ENCODE measurements at places on chromosomes 12 and 14.

DNA sequence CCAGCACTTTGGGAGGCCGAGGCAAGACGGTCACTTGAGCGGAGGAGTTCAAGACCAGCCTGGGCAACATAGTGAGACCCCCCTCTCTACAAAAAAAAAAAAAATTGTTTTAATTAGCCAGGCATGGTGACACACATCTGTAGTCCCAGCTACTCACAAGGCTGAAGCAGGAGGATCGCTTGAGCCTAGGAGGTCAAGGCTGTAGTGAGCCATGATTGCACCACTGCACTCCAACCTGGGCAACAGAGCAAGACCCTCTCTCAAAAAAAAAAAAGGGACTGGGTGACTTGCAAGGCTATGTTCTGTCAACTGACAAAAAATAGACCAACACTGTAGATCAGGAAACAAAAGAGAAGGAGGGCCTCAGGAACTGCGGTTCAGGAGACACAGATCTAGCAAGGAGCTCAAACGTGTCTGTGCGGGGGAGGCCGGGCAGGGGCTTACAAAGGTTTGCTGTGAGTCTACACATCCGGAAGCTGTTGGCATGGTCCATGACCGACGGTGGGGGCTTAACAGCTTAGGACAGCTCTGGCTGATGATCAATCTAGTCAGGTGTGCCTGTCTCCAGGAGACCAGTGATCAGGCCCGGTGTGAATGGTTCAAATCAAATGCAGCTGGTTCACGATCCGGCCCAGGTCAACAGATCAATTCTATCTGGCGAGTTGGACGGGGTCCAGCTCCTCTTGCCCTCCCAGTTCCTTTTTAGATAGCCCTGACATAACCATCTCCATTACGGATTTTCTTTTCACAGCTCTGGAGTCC is 31.7 kb upstream of the INF2 start:
- peak; percentile 41 for DNase-seq

DNA sequence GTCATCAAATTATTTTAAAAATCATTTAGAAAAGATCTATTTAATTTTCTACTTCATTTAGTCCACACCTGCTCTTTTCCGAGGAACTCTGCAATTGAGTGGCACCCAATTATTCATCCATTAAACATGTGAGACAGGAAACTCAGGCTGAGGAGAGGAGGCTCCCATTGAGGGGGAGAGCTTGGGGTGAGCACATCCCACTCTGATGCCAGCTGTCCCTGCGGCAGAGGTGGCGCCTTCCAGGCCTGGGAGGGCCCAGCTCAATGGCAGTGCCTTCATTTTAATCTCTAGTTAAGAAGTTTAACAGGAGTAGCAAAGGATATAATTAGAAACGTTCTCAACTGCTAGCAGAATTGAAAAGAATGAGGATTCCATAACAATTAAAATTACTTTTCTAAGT is 92.0 kb downstream of the ITPR2 start:
- no peak for DNase-seq

DNA sequence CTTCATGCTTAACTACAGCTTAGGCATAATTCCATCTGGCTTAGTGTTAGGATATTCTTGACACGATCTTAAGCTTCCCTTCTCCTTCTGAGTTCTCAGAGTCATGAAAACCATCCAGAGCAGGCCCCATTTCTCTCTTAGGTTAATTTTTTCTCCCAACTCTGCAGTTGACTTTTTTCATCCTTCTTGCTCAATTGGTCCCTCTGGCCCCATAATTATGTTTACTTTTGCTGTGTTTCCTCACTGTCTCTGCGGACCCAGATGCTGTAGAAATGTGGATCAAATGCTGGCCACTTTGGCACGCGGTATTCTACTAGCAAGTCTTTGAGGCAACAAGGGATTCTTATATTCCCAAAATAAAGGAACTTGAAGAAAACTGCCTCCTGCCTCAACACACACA is 9.5 kb downstream of the TMEM132C start:
- no peak for DNase-seq

DNA sequence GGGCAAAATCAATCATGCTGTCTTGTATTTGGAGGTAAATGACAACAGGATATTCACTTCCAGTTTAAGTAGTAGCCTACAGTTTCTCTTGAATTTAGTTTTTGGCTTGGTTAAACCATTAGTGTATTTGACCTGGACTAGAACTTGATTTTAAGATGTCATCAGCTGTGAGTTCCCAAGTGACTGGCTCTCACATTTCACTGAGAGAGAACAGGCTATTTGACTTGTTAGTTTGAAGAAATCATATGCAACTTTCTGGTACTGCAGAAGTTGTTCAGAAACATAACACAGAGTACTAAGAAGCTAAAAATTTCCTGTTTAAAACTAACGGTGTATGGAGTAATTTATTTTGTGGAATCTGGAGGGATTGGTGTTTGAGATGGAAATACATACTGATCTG is 22.3 kb downstream of the MNAT1 start:
- DNase-seq, result no peak

GRCh38 chr14:90582166-90582565 is 185.3 kb downstream of the CALM1 start:
- DNase-seq, result no peak

DNA sequence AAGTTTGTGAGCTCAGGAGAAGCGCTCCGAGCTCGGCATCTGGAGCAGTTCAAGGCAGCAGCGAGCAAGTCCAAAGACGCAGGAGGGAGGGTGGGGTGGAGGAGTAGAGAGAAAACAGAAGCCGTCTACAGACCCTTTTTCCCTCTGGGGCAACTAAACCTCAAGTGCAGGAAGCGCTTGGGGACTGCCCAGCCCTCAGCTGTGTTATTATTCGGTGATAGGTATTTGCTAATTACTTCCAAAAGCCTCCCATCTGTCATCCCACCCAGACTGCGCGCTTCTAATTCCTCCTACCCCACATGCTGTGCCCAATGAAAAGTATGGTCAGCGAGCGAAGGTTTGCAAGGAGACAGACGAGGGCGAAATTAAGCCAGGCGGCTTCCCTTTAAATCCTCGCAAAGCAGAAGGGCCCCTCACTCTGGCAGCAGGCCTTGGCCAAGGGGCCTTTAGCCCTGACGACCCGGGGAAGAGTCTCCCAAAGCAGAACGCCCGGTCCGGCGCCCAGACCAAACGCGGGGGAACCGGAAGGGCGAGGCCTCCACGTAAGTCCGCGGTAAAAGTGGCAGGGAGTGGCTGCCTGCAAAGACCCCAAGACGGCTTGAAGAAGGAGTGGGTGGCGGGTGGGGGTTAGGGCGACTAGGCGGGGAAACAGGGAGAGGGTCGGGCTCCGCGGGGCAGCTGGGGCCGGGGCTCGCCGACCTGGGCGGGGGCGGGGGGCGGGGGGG is 507 bp upstream of the CD9 start:
- DNase-seq, result no peak

DNA sequence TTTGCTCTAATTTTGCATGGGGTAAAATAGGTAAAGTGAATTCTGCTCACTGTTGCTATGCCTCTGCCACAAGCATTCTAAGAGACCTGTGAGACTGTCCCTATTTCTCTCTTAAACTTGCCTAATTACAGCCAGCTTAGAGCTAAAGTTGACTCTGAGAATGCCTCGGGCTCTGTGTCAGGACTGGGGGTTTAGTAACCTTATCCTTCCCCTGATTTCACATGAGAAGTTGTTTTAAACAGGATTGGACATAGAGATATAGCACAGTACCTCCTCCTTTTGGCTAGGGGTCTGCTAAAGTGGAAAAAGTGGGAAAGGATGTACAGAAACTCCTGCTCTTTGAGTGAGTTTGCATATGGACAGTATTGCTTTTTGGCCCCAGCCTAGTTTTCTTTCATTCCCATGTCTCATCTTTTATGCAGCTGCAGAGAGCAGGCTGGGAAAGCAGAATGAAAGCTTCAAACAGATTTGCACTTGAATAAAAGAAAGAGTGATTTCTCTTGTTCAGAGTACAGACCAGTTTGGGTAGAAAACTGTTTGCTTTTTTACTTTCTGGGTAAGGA is 122.0 kb downstream of the RAD51B start:
- no peak for DNase-seq

- no peak for DNase-seq
These were observed 18.3 kb downstream of the LHX5 start for GRCh38 chr12:113453330-113453729.

GRCh38 chr12:91185421-91185820 is 2.8 kb upstream of the DCN start:
- DNase-seq, result no peak

- DNase-seq, result no peak
These were observed 14.4 kb downstream of the NIN start for GRCh38 chr14:50816395-50817047.

DNA sequence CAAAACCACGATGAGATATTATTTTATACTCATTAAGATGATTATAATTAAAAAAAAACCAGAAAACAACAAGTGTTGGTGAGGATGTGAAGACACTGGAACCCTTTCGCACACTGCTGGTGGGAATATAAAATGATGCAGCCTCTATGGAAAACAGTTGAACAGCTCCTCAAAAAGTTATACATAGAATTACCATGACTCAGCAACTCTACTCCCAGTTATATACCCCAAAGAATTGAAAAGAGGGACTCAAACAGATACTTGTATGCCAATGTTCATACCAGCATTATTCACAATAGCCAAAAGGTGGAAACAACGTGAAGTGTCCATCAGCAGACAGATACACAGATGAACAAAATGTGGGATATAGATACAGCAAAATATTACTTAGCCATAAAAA is 53.1 kb downstream of the TAOK3 start:
- no peak for DNase-seq

DNA sequence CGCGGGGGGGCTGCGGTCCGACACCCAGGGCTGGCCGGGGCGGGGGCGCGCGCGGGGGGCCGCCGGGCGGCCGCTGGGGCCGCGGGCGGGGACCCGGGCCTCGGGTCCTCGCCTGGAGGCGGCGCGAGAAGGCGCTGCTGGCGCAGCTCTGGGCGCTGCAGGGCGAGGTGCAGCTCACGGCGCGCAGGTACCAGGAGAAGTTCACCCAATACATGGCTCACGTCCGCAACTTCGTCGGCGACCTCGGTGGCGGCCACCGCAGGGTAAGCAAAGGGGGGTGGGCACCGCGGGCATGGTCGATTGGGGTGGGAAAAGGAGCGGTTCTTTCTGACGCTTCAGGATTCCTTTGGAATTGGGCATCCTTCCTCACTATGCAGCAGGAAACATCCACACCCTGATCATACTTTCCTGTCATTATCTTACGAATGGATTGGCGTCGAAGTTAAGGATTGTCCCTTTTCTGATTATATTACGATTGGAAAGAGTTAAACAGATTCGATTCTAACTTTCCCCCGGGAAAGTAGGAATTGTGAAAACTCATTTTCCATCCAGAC is 798 bp downstream of the PDZRN4 start:
- DNase-seq, result no peak

- DNase-seq, result no peak
These were observed 79.9 kb upstream of the TMTC1 start for GRCh38 chr12:29863665-29864064.

DNA sequence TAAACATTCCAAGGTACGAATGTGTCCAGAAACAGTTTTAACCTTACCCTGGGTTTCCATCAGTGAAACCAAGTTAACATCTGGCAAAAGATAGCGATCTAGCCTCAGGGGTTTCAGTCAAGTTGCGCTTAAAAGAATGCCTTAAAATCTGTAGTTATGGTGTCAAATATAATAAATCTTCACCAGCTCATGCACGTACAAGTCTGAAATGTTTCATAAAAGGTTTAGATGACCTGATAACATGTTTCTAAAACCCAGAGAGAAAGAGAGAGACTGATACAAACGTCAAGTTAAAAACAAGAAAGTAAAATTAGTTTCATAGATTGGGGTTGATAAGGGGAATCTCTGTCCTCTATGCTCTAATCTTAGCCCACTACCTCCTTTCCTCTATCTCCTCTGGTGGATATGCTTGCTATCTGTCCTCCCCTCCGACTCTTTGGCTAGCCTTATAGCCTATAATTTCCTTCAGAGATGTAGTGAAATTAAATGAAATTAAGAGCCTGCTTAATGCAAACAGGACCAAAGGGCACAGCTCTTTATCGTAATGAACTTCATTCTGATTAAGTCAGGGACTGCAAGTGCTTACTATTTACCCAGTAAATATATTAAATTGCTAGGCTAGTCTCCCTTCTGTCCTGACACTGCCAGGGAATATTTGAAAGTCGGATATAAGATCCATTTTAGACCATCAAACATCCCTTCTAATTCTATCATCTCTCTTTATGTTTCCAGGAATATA is 18.4 kb upstream of the FOS start:
- no peak for DNase-seq

DNA sequence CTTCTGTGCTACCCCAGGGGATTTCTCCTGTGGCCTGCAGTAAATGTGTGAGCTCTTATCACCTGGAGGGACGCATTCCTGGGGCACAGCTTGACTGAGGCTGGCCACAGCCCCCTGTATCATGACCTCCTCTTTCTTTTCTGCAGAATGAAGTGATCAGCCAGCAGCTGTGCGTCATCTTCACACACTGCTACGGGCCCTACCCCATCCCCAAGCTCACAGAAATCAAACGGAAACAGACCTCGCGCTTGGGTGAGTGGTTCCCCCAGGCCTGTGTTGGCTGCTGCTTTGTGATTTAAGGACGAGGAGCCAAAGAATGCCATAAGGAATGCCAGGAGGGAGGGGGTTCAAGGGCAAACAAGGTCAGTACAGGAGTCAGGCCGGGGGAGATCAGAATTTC is 50.5 kb upstream of the PWP1 start:
- no peak for DNase-seq

GRCh38 chr14:104142946-104143470 is 4.6 kb downstream of the KIF26A start:
- no peak for DNase-seq

DNA sequence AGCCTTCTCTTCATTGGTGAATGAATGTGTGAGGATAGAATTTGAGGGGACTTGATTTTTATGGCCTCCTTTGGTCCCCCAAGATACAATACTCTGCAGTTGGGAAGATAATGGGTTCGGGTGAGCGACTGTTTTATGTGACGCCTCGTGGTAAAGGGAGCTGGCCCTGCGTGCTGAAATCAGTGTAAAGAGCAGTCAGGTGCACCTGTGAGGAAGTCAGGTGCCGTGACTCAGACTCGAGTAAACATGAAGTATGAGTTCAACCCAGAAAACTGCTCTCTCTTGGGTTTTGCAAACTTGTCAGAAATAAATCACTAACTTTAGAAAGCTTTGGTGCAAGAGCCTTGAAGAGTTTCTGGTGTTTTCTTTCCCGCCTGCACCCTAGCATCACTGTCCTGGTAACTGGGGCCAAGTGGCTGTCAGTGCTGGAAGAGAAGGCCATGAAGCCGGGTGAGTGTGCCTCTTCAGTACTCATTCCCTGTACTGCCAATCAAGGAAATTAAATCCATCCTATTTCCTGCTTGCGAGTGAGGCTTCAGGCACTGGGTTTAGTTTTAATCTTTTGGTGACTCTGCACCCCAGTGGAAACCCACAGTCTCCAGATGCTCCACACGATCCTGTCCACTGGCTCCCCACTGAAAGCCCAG is 59.2 kb downstream of the AACS start:
- DNase-seq, result no peak

DNA sequence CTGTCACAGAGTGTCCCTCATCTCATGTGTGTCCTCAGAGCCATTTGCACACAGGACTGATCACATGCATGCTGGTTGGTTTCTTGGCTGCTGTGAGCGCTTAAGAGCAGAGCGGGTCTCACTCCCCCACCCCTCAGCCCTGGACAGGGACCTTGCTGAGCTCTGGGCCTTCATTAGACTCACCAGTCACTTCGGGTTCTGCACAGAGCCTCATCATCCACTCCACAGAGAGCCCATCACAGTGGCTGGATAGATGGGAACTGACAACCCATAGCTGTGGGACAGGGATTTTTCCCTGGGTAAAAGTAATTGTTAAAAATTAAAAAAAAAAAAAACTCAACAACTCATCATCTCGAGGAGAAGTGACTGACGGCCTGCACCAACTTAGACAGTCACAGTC is 8.2 kb downstream of the GLRX5 start:
- DNase-seq, result no peak

GRCh38 chr14:102899516-102899900 is 23.0 kb upstream of the AMN start:
- DNase-seq, result no peak

GRCh38 chr12:11725686-11726085 is 76.2 kb downstream of the ETV6 start:
- no peak for DNase-seq

Measured in CD4-positive, alpha-beta T cell treated with Interleukin-6 for 4 hours (primary cell).